ENCODE measurements at places on chromosomes 5 and 9.

DNA sequence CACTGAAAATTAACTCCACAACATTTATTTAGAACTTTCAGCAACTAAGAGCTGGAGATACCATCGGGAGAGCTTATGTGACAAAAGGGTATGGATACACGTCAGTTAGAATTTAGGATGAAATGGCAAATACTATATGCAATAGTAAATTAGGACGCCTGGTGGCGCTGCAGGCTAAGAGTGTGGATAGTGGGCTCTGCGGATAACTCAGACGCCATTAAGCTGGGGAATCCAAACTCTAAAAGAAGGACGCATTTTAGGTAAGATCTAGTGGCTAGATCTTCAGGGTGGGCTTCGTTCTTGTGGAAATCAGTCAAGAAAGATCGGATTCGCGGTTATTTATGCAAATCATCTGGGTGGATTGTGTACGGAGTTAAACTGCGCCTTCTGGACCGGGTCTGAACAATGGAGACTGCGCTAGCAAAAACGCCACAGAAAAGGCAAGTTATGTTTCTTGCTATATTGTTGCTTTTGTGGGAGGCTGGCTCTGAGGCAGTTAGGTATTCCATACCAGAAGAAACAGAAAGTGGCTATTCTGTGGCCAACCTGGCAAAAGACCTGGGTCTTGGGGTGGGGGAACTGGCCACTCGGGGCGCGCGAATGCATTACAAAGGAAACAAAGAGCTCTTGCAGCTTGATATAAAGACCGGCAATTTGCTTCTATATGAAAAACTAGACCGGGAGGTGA is at the start of gene PCDHB5:
PCDHB5 (plus strand) TSS at position 177 of the 688 bp plus-strand sequence; CDS start at position 406, 229 bp downstream.
- no peak for DNase-seq

DNA sequence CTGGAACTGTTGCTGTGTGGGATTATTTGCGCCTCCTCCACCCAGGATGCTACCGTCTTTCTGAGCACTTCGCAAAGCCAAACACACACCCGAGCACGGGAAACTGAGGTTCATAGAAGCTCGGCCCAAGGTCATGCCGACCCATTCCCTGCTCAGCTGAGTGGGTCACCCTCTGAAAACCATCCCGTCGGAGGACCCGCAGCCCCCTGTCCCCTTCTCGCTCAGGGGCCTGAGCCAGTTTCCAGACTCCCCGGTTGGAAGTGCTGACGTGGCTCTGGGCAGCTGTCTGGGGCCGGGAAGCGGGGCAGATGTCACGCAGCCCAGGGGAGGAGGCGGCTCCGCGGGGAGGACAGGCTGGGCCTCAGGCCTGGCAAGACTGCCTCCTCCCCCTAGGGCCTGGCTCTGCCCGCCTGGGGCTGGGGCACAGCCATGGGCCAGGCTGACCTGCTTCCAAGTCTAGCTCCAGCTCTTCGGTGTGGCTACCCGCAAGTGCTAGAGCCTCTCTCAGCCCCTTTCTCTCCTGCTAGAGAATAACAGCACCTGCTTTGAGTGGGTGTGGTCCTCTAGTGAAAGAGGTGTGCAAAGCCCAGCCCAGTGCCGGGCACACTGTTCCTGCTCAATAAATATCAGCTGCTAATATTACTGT is 9.9 kb upstream of the CXXC5 start:
- DNase-seq: no peak

GRCh38 chr5:153658606-153659005 is 168.1 kb downstream of the GRIA1 start:
- no peak for DNase-seq

- DNase-seq: no peak
Measured at GRCh38 chr5:532521-533242, 8.4 kb upstream of the SLC9A3 start.

DNA sequence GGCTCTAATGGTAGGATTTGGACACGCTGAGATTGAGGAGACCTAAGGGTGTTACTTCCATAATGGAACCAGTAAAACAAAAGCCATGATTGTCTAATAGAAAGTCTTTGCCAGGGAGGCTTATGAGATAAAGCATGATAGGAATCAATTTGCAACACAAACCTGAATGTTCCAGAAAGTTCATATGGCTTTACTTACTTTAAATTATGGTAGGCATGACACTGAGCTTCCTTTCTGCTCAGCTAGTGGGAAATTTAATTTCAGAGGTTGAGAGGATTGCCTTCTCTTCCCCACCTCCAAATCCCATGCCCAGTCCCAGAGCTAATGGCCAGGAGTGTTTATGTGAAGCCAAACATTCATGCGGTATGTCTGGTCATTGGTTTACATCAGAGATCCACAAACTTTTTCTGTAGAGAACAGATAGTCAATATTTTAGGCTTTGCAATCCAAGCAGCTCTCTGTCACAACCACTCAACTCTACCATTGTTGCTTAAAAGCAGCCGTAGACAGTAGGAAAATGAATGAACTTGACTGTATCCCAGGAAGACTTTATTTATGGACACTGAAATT is 114.5 kb downstream of the UGCG start:
- no peak for DNase-seq

DNA sequence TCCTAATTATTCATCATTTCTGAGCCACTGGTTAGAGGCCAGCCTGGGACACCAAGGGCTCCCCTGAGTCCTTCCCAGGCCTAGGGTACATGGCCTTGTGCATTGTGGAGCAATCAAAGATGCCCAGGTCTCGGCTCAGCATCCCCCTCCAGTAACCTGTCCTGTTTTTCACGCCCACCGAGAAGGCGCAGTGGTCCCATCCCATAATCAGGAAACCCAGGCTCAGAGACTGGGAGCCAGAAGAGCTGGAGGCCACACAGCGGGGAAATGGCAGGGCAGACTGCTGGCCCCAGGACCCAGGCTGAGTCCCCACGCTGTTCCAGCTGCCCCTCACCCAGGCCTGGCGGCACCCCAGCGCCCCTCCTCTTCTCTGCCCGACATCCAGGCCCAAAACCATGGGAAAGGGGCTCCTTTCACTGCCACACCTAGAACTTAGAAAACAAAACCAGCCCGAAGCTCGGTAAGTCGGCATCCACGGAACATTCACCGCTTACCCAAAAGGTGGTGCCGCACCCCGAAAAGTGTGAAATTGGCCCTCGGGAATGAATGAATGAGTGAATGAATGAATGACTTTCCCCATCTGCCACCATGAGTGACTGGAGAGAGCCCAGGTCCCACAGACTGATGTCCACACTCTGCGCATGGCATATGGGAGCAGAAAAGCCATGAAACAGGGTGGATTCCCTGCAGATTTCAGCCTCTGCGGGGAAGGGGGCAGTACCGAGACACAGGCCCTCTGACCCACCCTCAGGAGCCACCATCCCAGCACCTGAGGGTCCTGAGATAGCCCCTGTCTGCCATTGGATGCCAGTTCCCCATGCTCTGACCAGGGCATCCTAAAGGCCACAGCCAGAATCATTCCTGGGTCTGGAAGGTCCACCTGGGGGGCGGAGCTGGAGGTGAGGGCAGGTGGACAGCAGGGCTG is 132.5 kb downstream of the OLFM1 start:
- DNase-seq: no peak

DNA sequence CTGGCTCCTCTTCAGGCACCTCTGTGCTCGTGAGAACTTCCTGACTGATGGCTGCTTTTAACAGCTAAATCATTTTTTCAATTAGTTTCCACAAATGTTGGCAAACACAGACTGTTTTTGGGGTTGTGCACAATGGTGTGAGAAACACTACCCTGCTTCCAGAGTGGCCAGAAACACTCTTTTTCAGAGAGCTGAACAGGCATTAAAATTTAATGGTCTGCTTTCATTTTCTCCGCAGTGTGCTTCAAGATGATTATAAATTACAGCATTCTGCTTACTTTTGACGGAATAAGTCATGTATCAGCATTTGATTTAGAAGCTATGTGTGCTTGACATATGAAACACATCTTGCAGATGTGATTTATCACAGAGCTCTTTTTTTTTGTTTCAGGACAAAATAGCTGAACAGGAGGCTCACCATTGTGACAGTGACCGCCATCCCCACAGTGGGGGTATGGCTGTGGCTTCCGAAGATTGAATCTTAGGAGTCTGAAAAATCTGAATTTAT is 454.5 kb upstream of the ZNF608 start:
- no peak for DNase-seq

GRCh38 chr5:90528601-90529193 is 687 bp downstream of the LYSMD3 start:
- no peak for DNase-seq

DNA sequence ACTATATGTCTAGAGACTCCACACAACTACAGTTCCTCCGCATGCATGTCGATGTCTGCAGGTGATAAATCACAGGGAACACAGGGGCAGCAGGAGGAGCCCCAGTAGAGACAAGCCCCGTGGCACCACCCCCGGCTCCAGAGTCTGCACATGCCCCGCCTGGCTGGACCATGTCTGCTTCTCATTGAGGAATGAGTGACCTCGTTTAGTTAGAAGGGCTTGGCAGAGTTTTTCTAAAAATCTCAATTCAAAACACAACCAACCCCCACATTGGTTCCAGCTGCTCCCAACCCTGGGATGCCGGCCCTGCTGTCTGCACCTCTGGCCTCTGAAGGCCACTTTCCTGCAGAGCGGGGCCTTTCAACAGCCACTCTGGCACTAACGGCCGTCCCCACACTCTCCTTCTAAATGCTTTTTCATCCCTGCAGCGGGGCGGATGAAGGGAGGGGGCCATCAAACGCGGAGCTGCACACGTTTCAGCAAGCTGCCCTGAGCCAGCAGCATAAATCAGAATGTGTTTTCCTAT is 106.3 kb downstream of the ROR2 start:
- no peak for DNase-seq

- DNase-seq: no peak
Measured at GRCh38 chr9:129558551-129559505, 62.1 kb downstream of the C9orf50 start.

GRCh38 chr5:72878854-72879253 is 62.4 kb downstream of the TNPO1 start:
- no peak for DNase-seq

DNA sequence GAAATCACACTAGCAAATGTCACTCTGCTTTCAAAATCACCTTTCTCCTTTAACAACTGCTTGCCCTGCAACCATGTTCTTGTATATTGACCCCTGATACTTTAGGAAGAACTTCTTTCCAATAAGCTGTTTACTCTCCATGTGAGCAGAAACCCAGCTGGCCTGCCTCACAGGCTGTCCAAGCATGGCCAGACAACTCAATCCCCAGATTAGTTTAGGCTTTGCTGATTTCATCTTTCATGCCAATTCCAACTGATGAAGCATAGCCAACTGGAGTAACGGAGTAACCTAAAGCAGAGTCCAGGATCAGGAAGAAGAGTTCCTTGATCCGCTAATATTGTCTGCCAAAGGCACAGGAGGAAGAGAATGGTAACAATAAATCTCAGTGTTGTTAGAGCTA is 56.7 kb upstream of the HTR1A start:
- DNase-seq: no peak

DNA sequence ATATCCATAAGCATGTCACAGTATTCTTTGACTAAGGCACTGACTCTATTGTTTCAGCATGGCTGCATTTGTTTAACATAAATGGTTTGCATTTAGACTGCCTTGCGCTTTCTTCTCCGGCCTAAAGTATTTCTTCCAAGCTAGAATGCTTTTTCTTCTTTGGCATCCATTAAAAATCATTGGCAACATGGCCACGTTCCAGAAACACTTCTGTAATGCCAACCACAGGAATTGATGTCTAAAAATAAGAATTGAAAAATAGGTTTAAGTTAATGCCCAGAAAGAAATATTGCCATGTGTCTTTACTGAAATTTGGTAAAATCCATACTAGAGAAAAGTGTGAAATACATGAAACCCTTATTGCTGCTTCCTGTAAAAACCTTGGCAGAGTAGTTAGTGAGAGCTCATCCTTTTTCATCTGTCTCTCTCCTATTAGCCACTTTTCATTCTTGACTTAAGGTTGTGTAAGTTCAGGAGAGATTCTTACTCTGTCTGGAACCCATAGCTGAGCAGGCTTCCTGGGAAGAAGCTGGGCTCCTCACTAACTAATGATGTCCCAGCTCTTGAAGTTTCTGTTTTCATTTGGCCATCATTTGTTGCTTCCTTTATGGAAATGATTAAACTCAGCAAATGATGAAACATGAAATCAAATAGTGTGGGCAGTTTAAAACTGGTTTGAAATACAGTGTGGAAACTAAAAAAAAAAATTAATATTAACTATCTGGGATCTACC is 58.2 kb upstream of the RPS23 start:
- DNase-seq: no peak

- no peak for DNase-seq
Measured at GRCh38 chr5:151820903-151821302, 49.1 kb downstream of the G3BP1 start.

GRCh38 chr9:98807070-98807813 is at the start of gene GALNT12:
Gene GALNT12, plus strand, starts transcription at chr9:98807670. Its CDS starts 29 bp downstream, at chr9:98807699.
- DNase-seq: peak; percentile 48

DNA sequence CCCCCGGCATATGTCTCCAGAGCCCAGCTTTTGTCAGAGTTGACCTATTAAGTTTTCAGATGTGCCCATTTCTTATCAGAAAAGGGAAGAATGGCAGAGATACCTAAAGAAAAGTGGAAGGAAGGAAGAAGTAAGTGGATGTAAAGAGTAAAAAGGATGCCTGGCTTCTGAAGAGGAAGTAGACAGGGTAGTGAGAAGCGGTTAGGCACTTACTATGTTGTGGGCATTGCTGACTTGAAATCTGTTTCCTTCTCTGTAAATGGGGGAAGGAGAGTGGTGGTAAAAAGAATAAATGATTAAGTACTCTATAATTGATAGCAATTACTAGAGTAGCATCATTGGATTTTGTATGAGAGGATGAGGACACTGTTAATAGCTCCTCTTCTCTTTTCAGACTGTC is 9.9 kb downstream of the ANP32B start:
- no peak for DNase-seq

Data from stimulated activated CD4-positive, alpha-beta T cell treated with anti-CD3 and anti-CD28 coated beads, Interleukin-12 subunit alpha, Interleukin-12 subunit beta, amount 100 ng/mL, for 24 hours (primary cell).